ENCODE measurements at places on chromosomes 16 and 17. TPM values are rescaled to one million over a fixed set of nuclear protein-coding genes. Genes with fewer than 3 reads are reported as not detected.
A peak's percentile ranks its signal among the peaks of the same experiment; 100 is the strongest.

Gene CDYL2
- total RNA-seq = 16.9 TPM

Gene OR2C1
- not detected for total RNA-seq

DNA sequence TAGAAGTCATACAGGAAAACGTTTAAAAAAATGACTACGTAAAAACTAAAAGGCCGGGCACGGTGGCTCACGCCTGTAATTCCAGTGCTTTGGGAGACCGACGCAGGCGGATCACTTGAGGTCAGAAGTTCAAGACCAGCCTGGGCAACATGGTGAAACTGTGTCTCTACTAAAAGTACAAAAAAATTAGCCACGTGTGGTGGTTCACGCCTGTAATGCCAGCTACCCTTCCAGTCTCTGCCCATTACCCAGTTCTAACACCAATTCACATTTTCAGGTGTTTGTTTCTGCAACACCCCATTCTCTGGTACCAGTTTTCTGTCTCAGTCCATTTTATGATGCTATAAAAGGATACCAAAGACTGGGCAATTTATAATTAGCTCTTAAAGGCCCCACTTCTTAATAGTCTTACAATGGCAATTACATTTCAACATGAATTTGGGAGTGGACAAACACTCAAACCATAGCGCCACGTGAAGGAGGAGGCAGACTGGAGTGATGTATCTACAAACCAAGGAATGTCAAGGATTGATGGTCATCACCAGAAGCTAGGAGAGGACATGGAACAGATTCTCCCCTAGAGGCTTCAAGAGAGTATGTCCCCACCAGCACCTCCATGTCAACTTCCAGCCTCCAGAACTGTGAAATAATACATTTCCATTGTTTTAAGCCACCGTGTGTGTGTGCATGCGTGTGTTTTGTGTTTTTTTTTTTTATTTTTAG, 791 bp upstream of the C17orf75 start:
- no peak for DNase-seq

- no peak for DNase-seq
Measured at GRCh38 chr16:11283820-11284248, 2.7 kb upstream of the PRM1 start.

DNA sequence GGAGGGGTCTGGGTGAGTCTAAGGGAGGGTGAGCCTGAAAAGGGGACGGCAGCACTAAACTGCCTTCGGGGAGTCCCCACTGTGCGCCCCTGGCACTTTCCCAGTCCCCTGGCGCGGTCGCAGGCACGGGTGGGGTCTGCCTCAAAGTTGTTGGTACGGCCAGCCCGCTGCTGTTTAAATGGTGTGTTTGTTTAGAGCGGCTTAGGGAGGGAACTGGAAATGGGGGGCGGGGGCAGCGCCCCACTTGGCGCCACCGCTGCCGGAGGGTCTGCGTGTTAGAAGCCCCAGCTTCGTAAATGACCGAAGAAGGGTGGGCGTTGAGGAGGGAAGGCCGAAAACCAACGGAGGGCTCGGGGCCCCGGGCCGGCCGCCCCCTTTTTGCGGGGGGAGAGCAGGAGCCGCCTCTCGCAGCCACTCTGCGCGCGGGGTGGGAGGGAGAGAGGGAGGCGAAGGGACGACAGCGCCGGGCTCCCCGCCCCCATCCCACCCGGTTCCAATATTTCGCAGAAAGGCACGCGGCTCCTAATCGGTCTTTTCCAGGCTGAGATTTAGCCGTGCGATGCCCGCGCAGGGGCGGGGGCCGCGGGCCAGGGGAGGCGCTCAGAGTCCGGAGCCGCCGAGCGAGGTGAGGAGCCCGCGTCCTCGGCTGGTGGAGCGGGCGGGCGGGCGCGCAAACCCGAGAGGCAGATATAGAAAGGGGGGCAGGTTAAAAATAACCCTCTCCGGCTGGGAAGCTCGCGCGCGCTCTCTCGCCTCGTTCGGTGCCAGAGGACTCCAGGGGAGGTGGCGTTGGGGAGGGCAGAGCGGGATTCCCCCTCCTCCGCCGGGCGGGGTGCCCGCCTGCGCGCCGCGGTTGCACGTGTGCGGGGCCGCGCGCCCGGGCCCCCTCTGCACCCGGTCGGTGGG, 54.9 kb downstream of the SREBF1 start:
- no peak for DNase-seq

DNA sequence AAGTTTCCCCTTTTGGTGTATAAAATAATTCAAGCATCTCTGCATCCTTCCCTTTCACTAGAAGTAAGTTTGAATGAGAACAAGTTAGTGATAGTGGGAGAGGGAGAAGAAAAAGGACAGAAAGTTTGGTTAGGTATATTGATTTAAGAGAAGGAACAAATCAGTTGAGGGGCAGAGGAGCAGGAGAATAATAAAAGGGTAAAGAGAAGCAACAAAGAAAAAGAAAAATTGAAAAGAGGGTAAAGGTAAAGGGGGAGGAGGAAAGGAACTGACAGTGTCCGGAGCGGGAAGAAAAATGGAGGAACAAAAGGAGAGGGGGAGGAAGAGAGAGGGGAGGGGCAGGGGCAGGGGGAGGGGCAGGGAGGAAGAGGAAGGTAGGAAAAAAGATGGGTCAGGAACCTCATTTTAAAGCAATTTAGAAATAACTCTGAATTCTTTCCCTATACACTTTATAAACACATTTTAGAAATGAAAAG, 6.3 kb upstream of the IGF2BP1 start:
- DNase-seq = no peak

DNA sequence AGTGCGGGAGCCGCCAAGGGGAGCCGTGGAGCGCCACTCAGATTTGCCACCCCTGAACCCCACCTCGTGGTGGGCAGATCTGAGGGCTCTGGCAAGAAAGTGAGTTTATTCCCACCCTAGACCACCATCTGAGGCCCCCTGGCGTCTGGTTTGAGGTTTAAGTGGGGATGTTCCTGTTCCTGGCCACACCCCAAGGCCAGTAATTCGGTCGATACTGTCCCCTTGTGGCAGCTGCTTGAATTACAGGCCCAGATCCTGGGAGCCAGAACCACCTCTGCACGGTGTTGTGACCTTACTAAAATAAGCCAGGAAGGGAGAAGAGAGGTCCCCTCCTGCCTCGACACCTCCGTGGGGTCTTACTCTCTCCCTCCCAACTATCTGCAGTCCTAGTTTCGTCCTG, 3.3 kb upstream of the LAT start:
- DNase-seq = no peak

Gene GRIN2C
- 1.3 TPM for total RNA-seq

DNA sequence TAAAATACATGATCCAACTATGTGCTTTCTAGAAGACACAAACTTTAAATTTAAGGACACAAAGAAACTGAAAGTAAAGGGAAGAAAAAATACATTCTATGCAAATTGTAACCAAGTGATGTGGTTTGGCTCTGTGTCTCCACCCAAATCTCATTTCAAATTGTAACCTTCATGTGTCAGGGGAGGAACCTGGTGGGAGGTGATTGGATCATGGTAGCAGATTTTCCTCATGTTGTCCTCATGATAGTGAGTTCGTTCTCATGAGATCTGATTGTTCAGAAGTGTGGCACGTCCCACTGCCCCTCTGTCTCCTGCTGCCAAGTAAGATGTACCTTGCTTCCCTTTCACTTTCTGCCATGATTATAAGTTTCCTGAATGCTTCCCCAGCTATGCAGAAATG, 15.0 kb downstream of the OR1A1 start:
- DNase-seq = no peak

GRCh38 chr16:77738706-77739558, 16.6 kb downstream of the NUDT7 start:
- no peak for DNase-seq

Gene TPSD1
- total RNA-seq = not detected

- no peak for DNase-seq
Measured at GRCh38 chr17:83053021-83053681, 26.3 kb upstream of the METRNL start.

GRCh38 chr17:11001651-11002050, 163.8 kb upstream of the PIRT start:
- no peak for DNase-seq

DNA sequence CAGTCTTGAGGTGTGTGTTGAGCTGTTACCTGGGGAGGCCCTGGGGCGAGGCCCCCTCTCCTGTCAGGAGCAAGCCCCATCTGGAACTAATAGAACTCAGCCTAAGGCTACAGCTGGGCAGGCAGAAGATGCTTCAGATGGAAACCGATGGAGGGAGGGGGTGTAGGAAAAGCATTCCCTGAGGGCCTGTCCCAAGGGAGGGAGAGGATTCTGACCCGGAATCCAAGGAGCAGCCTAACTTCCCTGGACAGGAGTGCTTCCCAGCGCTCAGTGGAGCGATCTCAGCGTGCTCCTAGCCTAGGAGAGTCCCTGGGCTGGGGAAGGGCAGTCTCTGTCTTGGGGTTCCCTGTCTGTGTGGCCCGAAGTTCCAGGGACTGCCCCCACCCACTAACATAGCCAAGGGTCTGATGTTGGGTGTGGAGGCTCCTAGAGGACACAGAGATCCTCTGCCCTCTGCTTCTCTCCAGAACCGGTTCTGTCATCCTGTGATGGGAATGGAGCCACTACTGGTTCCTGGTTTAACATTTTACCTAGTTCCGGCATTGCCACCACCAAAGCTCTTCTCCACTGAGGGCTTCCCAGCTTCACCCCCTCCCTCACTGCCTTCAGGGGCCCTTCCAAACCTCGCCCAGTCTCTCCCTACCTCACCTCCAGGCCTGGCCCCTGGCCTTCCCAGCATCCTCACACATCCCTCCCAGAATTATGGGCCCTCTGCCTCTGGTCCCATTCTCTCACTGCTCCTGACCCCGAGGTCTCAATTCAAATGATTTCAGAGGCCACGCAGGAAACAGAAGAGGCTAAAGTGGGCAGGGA, 58.7 kb downstream of the RTN4RL1 start:
- no peak for DNase-seq

Gene C17orf50
- not detected for total RNA-seq

Gene SLC5A10
- not detected for total RNA-seq

DNA sequence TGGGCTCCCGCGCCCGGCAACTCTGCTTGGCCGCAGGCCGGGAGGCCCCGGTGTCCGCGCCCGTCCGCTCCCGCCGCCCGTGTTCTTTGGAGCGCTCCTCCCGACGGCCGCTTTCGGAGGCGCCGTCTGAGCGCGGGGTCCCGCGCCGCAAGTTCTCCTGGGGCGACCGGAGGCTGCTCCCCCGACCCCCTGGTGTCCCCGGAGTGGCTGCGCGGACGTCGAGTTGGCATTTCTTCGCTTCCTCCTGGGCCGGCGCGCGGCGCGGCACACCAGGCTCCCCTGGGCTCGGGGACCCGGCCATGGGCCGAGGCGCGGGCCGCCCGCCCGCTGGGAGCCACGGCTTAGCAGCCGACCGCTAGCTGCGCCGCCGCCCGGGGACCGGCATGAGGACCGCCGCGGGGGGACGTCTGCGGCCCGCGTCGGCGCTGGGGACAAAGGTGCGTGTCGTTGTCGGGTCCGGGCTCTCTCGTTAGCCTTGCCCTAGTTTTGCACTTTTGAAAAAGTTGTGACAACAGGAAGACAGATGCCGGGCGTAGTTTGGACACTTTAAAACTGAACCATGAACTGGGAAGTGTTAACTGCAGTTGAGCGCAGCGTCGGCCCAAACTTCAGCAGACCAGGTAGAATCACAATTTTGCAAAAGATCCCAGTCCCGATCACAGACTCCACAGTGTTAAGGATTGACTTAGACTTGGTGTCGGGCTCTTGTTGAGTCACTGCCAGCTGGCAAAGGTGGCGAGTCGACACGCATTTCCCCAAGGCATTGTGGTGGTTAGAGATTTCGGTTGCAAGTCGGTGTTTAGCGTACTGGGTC, 700 bp downstream of the UBN1 start:
- peak; percentile 56 for DNase-seq
